ENCODE measurements at places on chromosomes 1 and 21. TPM values are rescaled to one million over a fixed set of nuclear protein-coding genes. Genes with fewer than 3 reads are reported as not detected.

CNKSR1 gene
- total RNA-seq = 8.4 TPM

ADIPOR1 gene
- 72.9 TPM for total RNA-seq

OLIG2 gene
- 5.8 TPM for total RNA-seq

MRTO4 gene
- total RNA-seq = 17.6 TPM

AMY2A gene
- total RNA-seq = 0.44 TPM

ETNK2 gene
- total RNA-seq = 12.7 TPM

AADACL3 gene
- 0.11 TPM for total RNA-seq

CD84 gene
- 2.2 TPM for total RNA-seq

CTSK gene
- 83.6 TPM for total RNA-seq

KRTAP19-3 gene
- total RNA-seq = not detected

PTPN7 gene
- total RNA-seq = 1.3 TPM

SEMA4A gene
- 12.1 TPM for total RNA-seq

DMRTA2 gene
- total RNA-seq = 3.1 TPM

ERG gene
- total RNA-seq = 13.6 TPM

VWA5B1 gene
- total RNA-seq = 1.1 TPM

Data from camera-type eye (tissue), 1 donor.